ENCODE measurements at places on chromosomes 7 and 10. TPM values are rescaled to one million over a fixed set of nuclear protein-coding genes. Genes with fewer than 3 reads are reported as not detected.

The STAG3 gene
- total RNA-seq: 0.14 TPM

The SLC13A1 gene
- total RNA-seq: not detected

The C10orf105 gene
- total RNA-seq: not detected

The ZNF273 gene
- total RNA-seq: 9.2 TPM

The ALOX5 gene
- 25.3 TPM for total RNA-seq

The LDB3 gene
- 13.2 TPM for total RNA-seq

The SEMA4G gene
- total RNA-seq: 0.71 TPM

The NKX1-2 gene
- not detected for total RNA-seq

The KLF14 gene
- total RNA-seq: not detected

The GPR146 gene
- 30.8 TPM for total RNA-seq

GRCh38 chr7:3725155-3726059 lies 424.4 kb downstream of the SDK1 start:
- DNase-seq: no peak

GRCh38 chr10:47147186-47147585 lies 152.8 kb upstream of the GDF10 start:
- DNase-seq: no peak

GRCh38 chr10:103888113-103888841 lies 29.7 kb downstream of the STN1 start:
- DNase-seq: peak; percentile 89

GRCh38 chr7:13069841-13070240 lies 382.4 kb downstream of the ARL4A start:
- no peak for DNase-seq

GRCh38 chr7:157873664-157874063 lies 536.9 kb downstream of the DNAJB6 start:
- DNase-seq: no peak

DNA sequence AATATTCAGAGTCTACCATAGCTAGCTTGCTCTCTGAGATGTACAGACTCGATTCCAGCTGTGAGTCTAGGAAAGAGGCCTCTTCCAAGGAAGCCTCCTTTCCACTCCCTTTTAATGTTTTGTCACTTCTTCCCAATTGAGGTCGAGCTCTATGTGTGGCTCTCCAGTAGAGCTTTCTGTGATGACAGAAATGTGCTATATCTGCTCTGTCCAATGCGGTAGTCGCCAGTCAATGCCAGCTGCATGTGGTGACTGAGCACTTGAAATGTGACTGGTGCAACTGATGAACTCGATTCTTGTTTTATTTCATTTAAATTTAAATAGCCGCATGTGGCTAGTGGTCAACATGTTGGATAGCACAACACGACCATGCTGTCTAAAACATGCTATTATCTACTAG lies 387.0 kb upstream of the NRP1 start:
- DNase-seq: no peak

GRCh38 chr7:7159063-7159658 lies 23.2 kb upstream of the C1GALT1 start:
- DNase-seq: no peak

DNA sequence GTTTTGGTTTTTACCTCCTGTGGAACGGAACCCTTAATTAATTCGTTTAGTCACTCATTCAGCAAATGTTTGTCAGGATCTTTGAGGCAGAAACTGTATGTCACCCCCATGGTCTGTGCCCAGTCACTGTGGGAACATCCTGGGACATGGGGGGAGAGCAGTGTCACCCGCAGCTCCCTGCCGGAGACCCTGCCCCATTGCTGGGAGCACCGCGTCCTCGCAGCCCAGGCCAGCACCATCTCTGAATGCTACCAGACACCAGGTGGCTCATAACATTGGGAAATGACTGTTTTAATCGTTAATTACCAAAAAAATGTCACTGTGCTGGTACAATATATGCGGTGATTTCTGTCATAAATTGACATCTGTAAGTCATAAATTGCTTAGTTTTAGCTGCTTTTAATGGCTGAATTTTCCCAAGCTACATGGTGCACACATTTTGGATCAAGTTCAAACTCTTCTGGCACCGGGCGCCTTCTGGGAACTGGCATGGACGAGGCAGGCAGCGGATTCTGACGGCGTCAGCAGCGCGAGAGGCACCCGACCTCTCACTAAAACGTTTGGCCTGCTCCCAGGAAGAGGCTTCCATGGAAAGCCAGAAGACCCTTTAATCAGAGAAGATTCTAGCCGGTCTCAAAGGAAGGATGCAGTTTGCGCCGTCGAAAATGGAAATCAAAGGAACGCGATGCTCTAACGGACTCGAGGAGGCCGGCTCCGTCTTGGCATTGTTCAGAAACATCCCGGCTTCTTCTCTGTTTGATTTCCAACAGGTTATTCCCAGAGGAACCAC lies 184.2 kb downstream of the ADARB2 start:
- peak; percentile 15 for DNase-seq

- DNase-seq: no peak
These were observed 140.3 kb upstream of the RET start for GRCh38 chr10:42936580-42936979.

DNA sequence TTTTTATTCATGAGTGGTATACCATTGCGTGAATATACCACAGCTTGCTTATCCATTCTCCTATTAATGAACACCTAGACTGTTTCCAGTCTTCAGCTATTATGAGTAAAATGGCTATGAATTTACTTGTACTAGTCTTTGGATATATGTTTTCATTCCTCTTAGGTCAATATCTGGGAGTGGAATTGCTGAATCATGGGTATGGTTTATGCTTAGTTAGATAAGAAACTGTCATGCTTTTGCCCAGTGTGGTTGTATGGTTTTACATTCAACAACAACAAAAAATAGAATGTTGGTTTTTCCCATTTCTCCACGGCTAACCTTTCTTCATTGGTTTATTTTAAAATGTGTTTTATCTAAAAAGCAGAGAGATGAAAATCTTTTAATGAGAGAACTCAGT lies 308.3 kb downstream of the PHF14 start:
- no peak for DNase-seq

DNA sequence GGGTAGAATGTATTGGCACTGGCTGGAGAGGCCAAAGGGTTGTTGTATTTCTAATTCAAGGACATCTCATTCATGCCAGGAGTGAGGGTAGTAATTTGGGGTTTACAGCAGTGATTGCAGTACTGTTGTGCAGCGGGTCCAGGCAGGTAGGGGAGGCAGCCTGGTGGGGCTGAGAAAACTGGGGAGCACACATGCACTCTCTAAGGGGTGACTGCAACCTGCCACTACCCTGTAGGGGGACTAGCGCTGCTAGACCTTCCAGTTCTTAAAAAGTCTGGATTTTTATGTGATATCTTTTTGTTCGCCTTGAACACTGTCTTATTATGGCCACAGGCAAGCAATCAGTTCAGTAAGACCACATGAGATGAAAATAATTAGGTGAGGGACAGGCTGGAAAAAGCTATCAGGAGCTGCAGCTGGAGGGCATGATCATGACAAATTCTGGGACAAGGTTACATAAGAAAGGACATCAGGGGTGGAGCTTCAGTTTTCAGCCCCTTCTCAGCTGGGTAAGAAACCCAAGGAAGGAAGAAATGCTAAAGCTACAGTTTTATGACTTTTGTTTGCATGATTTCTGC lies 149.0 kb downstream of the ARHGAP21 start:
- DNase-seq: no peak
